ENCODE measurements at places on chromosomes 6 and 20.

GRCh38 chr6:44294832-44295791 lies 18.0 kb downstream of the AARS2 start:
- no peak for DNase-seq

- DNase-seq, result no peak
These were observed 461.0 kb upstream of the JARID2 start for GRCh38 chr6:14784596-14785492.

DNA sequence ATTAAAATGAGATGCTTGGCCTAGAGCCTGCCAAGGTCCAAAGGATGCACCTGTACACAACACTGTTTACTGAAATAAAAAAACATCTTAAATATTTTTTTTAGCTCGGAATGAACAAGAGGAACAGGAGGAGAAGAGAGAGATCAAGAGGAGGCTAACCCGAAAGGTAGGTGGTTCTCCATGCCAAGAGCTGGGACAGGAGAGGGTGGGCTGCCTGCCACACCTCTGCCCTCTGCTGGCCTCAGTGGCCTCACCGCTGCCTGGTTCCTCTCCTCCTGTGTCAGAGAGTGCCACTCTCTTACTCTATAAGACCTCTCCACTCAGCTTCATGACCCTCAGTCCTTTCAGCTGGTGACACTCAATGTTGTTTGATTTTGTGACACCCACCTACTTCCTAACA lies 50.2 kb downstream of the TBC1D7 start:
- no peak for DNase-seq

- DNase-seq, result no peak
These were observed 113.1 kb upstream of the ZNF217 start for GRCh38 chr20:53706466-53707370.

DNA sequence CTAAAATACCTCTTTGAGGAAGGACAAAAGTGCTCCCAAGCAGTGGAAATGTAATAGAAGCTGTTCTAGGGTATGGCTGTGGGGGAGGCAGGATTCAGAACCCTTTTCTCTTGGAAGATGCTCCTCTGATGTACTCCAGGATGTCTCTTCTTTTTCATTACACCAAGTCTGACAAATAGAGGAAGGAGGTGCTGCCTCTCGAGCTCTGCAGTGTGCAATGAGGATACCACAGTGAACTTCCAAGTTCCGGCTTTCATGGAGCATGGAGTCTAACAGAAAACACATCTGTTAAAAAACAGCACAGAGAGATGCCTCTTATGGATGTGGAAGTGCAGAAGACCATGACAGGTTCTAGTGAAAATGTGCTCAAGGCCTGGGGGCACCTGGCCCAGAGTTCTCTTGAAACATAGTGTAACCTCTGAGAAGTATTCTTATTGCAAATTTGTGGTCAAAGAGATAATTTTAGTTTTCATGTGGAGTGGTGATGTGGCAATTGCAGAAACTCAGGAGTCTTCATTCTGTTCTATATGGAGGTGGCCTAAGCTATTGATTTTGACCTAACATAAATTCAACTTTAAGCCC lies 362.0 kb upstream of the CITED2 start:
- no peak for DNase-seq

DNA sequence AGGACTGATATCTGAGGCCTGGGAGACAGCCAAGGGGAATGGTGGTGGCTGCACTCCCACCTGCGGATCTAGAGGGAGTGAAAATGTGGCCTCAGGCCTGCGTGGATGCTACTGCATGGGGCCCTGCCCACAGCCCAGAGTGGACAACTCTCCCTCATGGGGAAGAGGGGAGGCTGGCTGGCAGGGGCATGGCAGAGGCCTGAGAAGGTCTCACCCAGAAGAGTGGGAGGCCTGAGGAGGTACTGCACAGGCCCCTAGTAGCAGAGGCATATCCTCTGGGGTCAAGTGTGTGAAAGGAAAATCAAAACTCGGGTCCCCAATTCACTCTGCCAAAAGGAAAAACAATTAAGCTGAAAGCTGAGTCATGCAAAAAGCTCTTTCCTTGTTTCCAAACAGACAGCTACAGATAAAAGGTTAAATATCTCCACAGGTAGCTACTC lies 158.2 kb downstream of the AKAP7 start:
- DNase-seq, result no peak

DNA sequence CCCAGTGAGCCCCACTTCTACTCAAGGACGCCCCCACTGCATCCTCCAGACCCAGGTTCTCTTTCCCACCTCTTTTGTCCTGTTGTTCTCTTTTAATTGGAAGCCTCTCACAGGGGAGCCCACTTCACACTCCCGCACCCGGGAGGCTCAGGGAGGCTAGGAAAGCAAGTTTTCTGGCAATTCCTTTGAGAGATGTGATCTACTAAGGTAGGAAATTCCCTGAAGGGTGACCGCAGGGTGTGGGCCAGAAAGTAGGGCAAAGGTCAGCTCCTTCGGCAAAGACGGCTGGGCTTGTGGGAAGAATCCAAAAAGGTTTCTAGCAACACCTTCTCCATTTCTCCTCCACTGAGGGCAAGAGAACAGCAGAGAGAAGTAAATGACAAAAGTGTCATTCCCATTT lies 98.1 kb upstream of the PTPN1 start:
- DNase-seq, result peak; percentile 60

GRCh38 chr6:26552640-26553188 lies 14.5 kb downstream of the HMGN4 start:
- no peak for DNase-seq

DNA sequence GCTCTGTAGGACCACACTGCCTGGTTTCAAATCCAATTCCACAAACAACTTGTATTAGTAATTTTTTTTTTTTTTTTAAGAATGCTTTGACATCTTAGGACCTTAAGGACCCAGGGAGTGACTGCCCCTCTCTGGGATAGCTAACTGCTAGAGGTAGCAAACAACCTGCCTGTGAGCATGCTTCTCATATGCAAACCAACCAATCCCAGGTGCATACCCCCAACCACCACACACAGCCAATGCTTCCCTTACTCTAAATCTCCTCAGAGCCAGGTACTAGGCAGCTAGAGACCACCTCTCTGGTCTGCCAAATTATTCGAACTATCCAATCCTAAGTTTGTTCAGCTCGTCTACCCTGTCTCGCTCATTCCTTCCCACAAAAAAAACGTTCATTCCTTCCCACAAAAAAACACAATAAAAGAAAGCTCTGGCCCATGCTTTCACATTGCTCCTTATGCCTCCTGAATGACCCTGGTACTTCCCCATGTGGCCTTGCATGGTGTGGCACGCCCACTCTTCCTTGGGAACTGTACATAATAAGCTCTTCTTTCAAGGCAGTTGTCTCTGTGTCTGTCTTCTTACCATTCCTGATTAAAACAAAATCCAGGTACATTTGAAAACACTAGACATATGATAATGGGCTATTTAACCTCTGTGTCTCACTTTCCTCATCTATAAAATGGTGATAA lies 6.4 kb downstream of the SERAC1 start:
- peak; percentile 33 for DNase-seq

DNA sequence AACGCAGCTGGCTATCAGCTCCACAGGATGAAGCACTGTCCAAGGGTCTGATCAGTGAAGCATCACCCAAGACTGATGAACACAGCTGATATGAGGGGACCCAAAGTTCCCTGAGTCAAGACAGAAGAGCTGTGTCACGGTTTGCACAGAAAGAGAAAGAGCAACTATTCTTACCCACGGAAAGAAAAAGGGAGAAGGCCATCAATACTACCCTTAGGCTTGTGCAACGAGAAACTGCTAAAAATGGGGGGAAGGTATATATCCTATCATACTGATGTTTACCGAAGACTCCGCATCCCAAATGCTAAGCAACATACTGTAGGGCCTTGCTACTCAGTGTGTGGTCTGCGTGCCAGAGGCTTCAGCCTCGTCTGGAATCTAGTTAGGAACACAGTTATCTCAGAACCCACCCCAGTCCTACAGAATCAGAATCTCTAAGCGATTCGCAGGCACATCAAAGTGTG lies 665 bp downstream of the FASTKD5 start:
- no peak for DNase-seq

Data from colonic mucosa (tissue), 4 donors.